Dorsolateral prefrontal cortex (tissue), 122 donors: ENCODE measurements at places on chromosomes 12 and 14. TPM values are rescaled to one million over a fixed set of nuclear protein-coding genes. Genes with fewer than 3 reads are reported as not detected.

- no peak for DNase-seq
Observed at GRCh38 chr12:27561535-27562350, 37.7 kb downstream of the PPFIBP1 start.

DNA sequence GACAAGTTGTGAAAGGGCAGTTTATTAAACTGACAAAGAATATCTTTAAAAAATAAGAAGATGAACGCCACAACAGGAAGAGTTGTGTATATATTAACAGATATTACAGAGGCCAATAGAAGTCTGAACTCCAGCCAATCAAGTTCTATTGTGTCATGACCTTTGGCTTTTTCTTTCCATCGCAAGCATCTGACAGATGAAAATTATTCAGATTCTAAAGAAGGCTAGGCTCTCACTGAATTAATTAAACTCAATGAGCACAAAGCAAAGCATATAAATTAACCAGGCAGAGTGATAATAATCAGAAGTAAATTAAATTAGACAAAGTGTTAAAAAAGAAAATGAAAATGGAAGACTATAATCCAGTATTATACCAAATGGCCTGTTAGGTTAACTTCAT is 62.0 kb upstream of the PYGL start:
- no peak for DNase-seq

DNA sequence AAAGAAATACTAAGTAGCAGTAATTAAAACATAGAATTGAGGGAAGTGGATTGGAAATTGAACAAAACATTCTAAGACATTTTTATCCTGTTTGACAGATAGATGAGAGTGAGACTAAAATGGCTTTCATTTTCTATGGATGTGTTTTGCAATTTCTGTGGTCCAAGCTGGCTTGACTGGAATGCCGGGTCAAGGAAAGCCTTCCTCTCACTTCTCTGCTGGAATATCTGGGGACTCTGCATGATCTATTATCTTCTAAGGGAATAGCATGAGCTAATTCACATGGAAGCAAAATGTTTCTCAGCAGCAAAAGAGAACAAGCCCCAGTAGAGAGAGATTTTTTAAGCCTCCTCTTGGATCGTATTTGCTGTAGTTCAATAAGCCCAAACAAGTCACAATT is 407.9 kb upstream of the ATXN7L3B start:
- no peak for DNase-seq

DNA sequence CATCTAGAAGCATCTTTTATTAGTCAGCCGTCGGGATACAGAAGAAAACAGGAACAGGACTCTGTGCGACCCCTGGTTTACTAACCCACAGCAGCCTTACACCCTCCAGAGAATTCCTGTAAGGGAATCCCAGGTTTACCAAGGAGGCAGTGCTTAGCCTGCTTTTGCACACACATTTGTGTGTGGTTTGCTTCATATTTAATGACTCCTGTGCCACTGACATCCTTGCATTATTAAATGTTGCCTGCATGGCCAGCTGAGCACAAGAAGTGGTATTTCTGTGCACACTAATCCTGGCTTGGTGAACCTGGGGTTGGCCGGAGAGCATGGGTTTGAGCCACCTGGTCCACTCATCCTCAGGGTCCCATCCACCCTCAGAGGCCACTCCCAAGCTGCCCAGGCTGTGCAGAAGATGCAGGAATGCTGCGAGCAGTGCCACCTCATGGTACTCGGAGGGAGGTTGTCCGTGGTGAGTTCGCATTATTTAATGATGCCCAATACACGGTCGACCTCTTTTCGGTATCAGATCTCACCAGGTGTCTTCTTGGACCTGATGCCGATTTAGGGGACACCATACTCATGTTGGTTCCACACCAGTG is 152.4 kb upstream of the RTL1 start:
- no peak for DNase-seq

GRCh38 chr14:94342334-94342934 is 19.3 kb upstream of the SERPINA6 start:
- DNase-seq = peak; percentile 83

DNA sequence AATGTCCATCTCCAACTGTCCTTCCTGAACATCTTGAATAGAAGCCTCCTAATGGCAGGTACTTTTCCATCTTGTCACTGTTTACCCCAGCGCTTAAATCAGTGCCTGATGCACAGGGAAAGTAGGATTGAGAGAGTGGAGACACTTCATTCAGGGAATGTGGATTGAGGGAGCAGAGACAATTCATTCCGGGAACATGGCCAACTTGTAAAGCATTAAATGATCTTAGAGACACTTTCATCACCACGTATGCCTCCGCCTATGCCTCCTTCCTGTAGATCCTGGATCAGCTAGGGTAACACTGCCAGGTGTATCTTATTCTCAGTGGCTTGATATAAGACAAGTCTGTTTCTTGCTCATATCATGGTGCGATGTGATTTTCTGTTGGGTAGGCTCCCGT is 67.6 kb upstream of the CSRP2 start:
- DNase-seq = no peak

- no peak for DNase-seq
Observed at GRCh38 chr12:59472273-59472672, 123.6 kb upstream of the SLC16A7 start.

DNA sequence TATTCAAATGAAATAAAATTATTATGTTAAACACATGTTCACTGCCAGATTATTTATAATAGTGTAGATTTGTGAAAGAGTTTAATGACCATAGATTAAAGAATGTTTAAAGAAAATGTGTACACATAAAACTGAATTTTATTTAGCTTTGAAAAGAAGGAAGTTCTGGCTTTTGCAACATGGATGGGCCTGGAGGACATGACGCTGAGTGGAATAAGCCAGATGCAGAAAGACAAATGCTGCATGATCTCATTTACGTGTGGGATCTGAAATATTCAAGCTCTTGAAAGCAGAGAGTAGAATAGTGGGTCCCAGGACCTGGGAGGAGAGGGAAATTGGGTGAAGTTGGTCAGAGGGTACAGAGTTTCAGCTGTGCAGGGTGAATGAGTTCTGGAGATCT is 1261.2 kb downstream of the TMEM121 start:
- DNase-seq = no peak

GRCh38 chr14:103401223-103402214 is 16.3 kb downstream of the MARK3 start:
- no peak for DNase-seq

DNA sequence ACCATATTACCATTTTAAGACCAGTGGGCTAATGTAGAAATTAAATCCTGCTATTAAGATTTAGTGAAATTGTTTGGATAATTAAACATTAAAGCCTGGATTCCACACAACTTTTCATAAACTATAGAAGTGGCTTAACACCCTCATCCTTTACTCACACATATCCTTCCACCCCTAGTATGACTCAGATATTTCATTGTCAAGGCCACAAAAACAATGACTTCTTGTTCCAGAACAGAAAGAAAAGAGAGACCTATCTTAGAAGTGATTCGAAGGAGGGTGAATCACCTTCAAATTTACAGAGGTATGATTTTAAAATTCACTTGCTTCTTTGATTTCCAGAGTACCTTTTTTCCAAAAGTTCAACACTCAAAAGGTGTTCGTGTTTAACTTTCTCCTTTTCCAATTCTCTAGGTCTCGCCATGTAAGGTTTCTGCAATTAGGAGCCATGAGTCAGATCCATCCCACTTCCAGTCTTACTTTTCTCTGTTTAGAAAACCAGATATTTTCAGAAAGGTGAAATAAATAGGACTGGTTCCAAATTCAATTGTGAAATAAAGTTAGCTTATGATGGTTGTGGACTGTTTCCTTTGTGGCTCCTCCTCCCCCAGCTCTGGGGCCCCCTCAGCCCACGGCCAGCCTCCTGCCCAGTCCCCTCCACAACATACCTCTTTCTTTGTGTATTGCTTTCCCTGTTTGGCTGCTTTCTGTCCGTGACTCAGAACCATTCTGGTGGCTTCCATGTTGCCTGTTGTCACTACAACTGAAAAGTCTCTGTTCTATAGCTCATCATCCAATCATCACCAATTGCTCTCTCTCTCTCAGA is 24.6 kb upstream of the MGP start:
- no peak for DNase-seq

GRCh38 chr12:89189448-89189847 is 162.9 kb downstream of the DUSP6 start:
- DNase-seq = no peak

DNA sequence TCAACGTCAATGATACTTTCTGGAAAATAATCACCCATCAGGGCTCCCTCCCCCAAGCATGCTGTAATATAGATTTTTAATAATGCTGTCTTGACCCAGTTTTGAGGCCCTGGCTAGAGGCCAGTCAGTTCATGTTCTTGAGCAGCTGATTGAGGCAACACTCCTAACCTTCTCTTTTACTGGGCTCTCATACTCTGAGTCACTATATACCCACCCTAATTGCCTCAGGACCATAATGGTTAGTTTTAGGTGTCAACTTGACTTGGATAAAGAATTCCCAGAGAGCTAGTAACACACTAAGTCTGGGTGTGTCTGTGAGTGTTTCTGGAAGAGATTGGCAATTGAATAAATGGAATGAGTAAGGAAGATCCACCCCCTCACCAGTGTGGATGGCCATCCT is 527.0 kb upstream of the ATP2B1 start:
- no peak for DNase-seq

- DNase-seq = no peak
Observed at GRCh38 chr12:65204886-65205525, 35.6 kb downstream of the LEMD3 start.

GRCh38 chr12:51592034-51592705 is 1.1 kb downstream of the SCN8A start:
- no peak for DNase-seq

DNA sequence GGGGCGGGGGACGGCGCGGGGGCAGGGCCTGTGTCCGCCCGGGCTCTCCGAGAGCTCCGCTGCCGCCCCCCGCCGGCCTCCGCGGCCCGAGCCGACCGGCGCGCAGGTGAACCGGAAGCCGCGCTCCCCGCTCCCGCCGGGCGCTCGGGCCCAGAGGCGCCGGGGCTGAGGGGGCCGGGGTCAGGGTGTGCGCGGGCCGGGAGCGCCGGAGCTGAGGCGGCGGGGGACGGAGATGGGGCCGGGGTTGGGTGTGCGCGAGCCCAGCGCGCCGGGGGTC is 431 bp downstream of the HIP1R start:
- DNase-seq = no peak

DNA sequence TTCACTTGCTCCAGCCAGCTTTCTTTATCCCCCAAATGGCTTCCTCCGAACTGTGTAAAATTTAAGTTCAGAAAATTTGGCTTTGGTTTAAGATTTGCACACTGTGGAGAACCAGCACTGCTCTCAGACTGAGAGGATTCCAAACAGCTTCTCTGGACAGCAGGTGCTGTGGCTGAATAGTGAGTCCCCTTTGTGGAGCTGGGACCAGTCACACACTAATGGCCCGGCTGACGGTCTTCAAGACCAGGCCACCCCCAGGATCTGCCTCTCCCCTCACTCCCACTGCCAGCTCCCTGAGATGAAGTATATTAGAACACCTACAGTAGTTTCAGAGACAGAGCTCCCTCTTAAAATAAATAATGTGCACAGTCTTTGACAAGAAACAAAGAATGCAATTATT is 267.3 kb downstream of the BCAT1 start:
- DNase-seq = no peak

DNA sequence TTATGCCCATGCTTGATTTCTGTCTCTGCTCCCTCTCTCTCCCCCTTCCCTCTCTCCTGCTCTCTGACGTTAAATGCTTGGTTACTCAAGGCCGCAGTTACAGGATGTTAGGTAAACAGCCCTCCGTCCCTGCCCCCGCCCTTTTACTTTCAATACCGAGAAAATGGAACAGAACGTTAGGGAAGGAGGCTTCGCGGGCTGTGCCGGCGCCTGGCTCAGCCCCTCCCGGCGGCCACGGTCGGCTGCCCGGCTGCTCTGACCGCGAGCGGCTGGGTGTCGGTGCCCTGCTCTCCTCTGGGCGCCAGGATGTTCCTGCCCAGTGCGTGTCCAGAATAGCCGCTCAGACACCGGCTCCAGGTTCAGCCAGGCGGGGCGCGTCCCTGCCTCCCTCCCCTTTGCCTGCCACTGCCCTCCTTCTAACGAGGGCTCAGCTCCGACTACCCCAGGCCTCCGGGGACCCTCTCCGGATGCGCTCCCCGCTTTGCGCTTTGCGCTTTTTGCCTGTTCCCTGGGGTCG is 166.1 kb downstream of the ADCK1 start:
- DNase-seq = peak; percentile 34

DNA sequence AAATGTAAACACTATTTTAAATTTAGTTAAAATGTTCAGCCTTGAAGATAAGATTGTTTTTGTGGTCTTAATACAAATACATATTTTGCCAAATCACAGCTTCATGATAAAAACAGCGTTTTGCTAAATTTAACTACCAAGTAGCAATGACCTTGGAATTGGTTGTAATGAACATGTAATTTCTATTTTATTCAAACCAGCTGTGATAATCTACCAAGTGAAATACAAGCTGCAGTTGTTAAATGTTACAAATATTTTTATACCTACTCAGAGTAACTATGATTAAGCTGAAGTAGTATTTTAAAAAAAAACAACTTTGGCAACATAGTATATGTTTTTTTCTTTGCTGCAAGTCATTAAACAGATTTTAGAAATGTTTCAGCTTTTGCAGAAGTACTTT is 96.2 kb downstream of the CPSF2 start:
- no peak for DNase-seq

- no peak for DNase-seq
Observed at GRCh38 chr14:91732439-91732838, 553 bp upstream of the CATSPERB start.

- DNase-seq = no peak
Observed at GRCh38 chr14:100524233-100524932, 62.8 kb downstream of the BEGAIN start.

- DNase-seq = no peak
Observed at GRCh38 chr12:26572137-26572536, 260.9 kb downstream of the ITPR2 start.

- peak; percentile 49 for DNase-seq
Observed at GRCh38 chr12:50102131-50102531, 1.7 kb upstream of the GPD1 start.

DNA sequence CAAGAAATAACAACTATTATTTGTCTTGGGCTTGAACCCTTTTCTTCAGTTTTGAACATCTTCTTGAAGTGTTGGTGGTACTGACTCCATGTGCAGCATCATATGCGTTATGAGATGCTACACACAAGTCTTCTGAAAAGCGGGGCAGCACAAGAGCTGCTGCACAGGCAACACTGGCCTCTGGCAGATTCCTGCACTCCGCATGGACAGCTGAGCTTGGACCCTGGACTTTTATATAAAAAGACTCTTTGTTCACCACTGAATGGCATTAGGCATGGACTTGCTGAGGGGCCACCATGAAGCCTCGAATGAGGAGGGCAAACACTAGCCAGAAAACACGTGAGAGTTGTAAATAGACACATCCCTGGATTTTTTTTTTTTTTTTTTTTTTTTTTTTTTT is 210.8 kb upstream of the NPAS3 start:
- no peak for DNase-seq

GRCh38 chr14:78016532-78016931 is 153.6 kb upstream of the NRXN3 start:
- no peak for DNase-seq

GRCh38 chr12:45543887-45544286 is 185.6 kb upstream of the ARID2 start:
- DNase-seq = no peak

OR4E2 gene
- not detected for total RNA-seq

PDE3A gene
- 3.4 TPM for total RNA-seq

A2ML1 gene
- total RNA-seq = 7.9 TPM

TMEM119 gene
- 10.0 TPM for total RNA-seq

SDSL gene
- 10.2 TPM for total RNA-seq

BORCS5 gene
- total RNA-seq = 45.0 TPM

NKX2-8 gene
- not detected for total RNA-seq

TMEM179 gene
- total RNA-seq = 97.6 TPM

PTPRQ gene
- 2.3 TPM for total RNA-seq

LYZ gene
- total RNA-seq = 5.9 TPM

STXBP6 gene
- total RNA-seq = 43.3 TPM

SLC5A8 gene
- total RNA-seq = 0.89 TPM

CLEC1A gene
- total RNA-seq = 6.4 TPM

ADGRD1 gene
- total RNA-seq = 9.9 TPM

TEDC1 gene
- 13.8 TPM for total RNA-seq

CCDC197 gene
- total RNA-seq = not detected
